Bladder microvascular endothelial cell (primary cell): ENCODE measurements at places on chromosomes 6 and 20. TPM values are rescaled to one million over a fixed set of nuclear protein-coding genes. Genes with fewer than 3 reads are reported as not detected.

Gene ZNF165
- total RNA-seq: 0.13 and 0.16 TPM in 2 replicates

Gene ENPP5
- total RNA-seq: not detected in 2 replicates

Gene LIN28B
- total RNA-seq: not detected in 2 replicates

Gene MTFR2
- 1.6 and 3.6 TPM in 2 replicates for total RNA-seq

Gene CEP250
- total RNA-seq: 10.0 and 17.9 TPM in 2 replicates
